ENCODE measurements at places on chromosomes 5 and 9. TPM values are rescaled to one million over a fixed set of nuclear protein-coding genes. Genes with fewer than 3 reads are reported as not detected.

LCN9 gene
- not detected for total RNA-seq

INSL4 gene
- total RNA-seq = not detected

RC3H2 gene
- total RNA-seq = 53.8 TPM

SLC9A3 gene
- total RNA-seq = 1.5 TPM

- H3K27ac ChIP-seq = no peak overlapping the region
- H3K36me3 ChIP-seq = no peaks in the 10 kb centered on the region
- DNase-seq = no peak
- no peaks in the 10 kb centered on the region for H3K4me1 ChIP-seq
- no peak overlapping the region for H3K4me3 ChIP-seq
Observed at GRCh38 chr5:157369507-157369906, 90.5 kb upstream of the NIPAL4 start.

- H3K4me1 ChIP-seq = no peaks in the 10 kb centered on the region
- H3K4me3 ChIP-seq = no peak overlapping the region
- no peak for DNase-seq
- no peaks in the 10 kb centered on the region for H3K27me3 ChIP-seq
- H3K27ac ChIP-seq = no peak overlapping the region
- no peaks in the 10 kb centered on the region for H3K36me3 ChIP-seq
Observed at GRCh38 chr5:81980598-81981260, 8.9 kb downstream of the ATG10 start.

GRCh38 chr9:125839317-125839716 lies 92.1 kb downstream of the PBX3 start:
- H3K36me3 ChIP-seq = no peaks in the 10 kb centered on the region
- H3K27ac ChIP-seq = no peak overlapping the region
- H3K4me1 ChIP-seq = no peaks in the 10 kb centered on the region
- no peak for DNase-seq

- DNase-seq = no peak
- no peaks in the 10 kb centered on the region for H3K36me3 ChIP-seq
- no peaks in the 10 kb centered on the region for H3K27me3 ChIP-seq
- no peak overlapping the region for H3K27ac ChIP-seq
- H3K4me3 ChIP-seq = no peak overlapping the region
Observed at GRCh38 chr5:166192696-166193095, 2098.7 kb upstream of the WWC1 start.

DNA sequence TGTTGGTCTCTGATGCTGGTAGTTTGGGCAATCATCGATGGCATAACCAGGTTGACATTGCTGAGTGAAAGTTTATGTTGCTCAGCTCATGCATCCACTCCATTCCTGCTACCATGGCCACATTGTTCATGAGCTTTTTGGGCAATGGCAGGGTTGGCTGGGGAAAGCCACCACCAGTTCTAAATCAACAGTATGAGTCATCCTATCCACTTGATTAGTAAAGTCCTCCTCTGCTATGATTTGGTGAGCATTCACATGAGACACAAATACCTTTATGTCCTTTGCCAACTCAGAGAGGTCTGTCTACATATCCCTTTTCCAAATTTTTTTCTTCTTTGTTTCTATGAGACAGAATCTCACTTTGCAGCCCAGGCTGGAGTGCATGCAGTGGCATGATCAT lies 129.7 kb upstream of the FBN2 start:
- no peaks in the 10 kb centered on the region for H3K4me1 ChIP-seq
- H3K36me3 ChIP-seq = no peaks in the 10 kb centered on the region
- no peak for DNase-seq
- H3K27ac ChIP-seq = no peak overlapping the region
- no peaks in the 10 kb centered on the region for H3K27me3 ChIP-seq
- H3K4me3 ChIP-seq = no peak overlapping the region

DNA sequence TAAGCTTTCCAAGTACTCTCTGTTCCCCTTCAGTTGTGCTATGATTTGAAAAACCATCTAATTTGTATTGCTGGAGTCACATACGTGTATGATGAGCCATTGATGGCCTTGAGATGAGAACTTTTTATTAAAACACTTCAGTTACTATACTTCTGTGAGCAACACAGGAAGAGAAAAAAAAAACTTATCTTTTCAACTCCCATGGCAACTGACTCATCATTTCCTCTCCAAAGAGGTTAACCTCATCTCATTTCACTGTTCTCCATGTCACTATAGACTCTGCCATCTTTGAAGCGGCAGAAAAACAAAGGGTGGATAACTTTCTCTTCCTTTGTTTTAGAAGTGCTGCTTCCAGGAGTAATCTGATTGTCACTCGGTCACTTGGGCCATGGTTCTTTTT lies 104.3 kb upstream of the PCSK1 start:
- no peak for DNase-seq
- H3K36me3 ChIP-seq = no peaks in the 10 kb centered on the region
- H3K27ac ChIP-seq = no peak overlapping the region
- no peak overlapping the region for H3K4me3 ChIP-seq

- H3K4me3 ChIP-seq = no peak overlapping the region
- H3K36me3 ChIP-seq = no peaks in the 10 kb centered on the region
- no peaks in the 10 kb centered on the region for H3K27me3 ChIP-seq
- no peaks in the 10 kb centered on the region for H3K4me1 ChIP-seq
Observed at GRCh38 chr5:87110721-87111120, 157.0 kb upstream of the RASA1 start.

GRCh38 chr5:174922955-174923354 lies 198.6 kb downstream of the MSX2 start:
- H3K27me3 ChIP-seq = no peaks in the 10 kb centered on the region
- H3K4me3 ChIP-seq = no peak overlapping the region
- no peaks in the 10 kb centered on the region for H3K36me3 ChIP-seq
- H3K4me1 ChIP-seq = no peaks in the 10 kb centered on the region
- no peak for DNase-seq

DNA sequence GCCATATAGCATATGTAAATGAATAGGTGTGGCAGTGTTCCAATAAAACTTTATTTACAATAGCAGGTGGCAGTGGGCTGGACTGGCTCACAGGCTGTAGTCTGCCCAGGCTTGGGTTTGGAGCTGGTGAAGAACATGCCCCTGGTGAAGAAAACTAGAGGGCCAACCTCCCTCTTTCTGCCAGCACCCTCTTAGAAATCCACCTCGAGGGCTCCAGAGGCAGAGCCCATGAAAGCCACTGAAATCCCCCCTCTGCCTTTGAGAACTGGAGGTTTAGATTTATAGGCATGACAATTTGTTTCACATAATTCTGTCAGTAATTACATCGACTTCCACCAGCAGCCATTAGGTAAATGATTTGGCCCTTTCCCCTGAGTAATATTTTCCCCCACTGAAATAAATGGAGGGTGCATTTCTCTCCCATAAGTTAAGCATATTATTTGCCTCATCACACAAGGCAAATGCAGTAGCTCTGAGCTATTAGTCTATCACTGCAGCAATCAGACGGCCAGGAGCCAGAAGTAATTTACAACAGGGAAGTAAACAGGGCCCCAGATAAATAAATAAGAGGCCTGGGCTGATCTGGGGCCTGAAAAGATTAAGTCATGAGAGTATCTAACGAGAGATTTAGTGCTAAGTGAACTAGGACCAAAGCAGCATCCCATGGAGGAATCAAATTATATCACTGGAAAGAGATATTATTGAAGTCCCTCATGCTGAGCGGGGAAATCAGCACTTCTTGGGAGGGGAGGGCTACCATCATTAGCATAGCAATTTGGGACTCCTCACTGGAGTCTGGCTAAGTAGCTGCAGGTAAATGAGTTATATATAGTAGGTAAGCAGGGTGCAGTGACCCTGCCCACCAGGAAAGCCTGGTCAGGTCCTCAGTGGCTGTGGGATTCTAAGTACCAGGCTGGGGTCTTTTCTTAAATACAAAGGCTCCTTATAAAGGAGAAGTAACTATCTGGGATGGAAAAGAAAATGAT lies 123.9 kb downstream of the SLIT3 start:
- no peak for DNase-seq
- H3K27ac ChIP-seq = no peak overlapping the region
- H3K27me3 ChIP-seq = peaks cover 17% of the 10 kb centered on the region
- H3K4me3 ChIP-seq = no peak overlapping the region
- no peaks in the 10 kb centered on the region for H3K4me1 ChIP-seq
- H3K36me3 ChIP-seq = no peaks in the 10 kb centered on the region

DNA sequence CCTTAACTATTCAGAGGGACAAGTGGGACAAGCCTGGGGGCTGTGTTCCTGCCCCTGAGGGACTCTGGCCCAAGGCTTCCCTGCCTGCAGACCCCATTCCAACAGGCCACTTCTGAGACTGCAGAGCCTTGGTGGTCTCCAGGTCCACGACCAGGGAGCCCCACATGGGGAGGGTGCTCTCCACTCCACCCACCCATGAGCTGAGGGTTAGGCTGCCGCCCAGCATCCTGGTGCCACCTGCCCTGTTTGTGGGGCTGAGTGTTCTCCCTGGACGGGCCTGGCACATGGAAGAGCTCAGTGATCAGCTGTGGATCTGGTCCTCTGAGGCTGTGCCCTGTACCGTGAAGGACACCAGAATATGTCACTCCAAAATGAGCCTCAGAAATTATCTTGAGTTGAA lies 2.5 kb upstream of the ABO start:
- no peaks in the 10 kb centered on the region for H3K27me3 ChIP-seq
- no peak overlapping the region for H3K4me3 ChIP-seq
- DNase-seq = no peak
- no peaks in the 10 kb centered on the region for H3K36me3 ChIP-seq

- no peak overlapping the region for H3K27ac ChIP-seq
- no peaks in the 10 kb centered on the region for H3K27me3 ChIP-seq
- DNase-seq = no peak
Observed at GRCh38 chr5:153157156-153157555, 333.3 kb upstream of the GRIA1 start.
